CD4-positive, alpha-beta T cell (primary cell): ENCODE measurements at places on chromosomes 3 and 15.

GRCh38 chr3:53353202-53353601 is 5.9 kb upstream of the DCP1A start:
- no peak for DNase-seq

DNA sequence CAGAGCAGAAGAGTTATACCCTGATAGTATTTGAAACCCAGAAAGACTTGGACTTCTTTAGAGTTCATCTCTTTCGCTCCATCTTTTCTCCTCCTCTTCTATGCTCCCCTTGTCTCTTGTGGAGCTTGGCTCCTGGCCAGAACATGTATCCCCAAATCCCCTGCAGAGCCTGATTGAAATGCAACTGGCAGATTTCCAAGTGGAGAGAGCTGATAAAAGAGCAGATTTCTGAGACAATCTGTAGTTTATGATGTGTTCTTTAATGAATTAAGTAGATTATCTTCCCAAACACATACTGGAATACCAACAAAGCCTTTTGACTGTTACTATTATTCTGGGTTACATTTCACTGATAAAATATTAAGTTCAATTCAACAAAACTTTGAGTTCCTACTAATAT is 33.4 kb downstream of the UNC13C start:
- DNase-seq: no peak

DNA sequence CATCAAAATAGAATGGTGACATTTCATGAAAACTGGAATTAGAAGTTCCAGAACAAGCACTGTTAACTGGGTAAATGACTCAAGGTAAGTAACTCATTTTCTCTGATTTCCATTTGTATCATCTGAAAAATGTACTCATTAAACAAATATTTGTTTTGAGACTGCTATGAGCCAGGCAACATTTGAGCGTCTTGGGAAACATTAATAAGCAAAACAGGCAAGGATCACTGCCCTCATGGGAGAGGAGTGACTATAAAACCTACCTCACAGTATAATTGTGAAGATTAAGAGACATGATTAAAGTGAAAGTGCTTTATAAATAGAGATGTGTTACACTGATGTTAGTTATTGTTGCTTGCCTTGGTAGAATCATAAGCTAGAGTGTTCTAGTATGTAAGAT is 711.8 kb upstream of the UBE2E2 start:
- DNase-seq: no peak

DNA sequence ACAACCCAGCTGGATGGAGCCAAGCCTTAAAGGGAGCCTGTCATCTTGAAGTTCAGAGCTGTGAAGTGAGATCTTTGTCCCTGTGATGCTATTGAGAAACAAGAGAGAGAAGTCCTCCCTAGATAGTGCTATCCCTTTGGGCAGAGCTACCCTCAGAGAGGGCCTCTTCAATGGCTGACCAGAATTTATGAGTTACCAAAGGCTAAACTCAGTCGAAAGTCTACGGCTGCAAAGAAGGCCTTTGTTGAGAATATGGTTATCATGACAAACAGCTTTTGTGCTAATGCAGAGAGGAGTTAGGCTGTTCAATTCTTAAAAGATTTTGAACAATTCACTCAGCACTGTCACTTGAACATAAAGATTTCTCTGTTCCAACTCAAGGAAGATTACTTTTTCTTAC is 65.9 kb upstream of the C3orf80 start:
- DNase-seq: no peak

DNA sequence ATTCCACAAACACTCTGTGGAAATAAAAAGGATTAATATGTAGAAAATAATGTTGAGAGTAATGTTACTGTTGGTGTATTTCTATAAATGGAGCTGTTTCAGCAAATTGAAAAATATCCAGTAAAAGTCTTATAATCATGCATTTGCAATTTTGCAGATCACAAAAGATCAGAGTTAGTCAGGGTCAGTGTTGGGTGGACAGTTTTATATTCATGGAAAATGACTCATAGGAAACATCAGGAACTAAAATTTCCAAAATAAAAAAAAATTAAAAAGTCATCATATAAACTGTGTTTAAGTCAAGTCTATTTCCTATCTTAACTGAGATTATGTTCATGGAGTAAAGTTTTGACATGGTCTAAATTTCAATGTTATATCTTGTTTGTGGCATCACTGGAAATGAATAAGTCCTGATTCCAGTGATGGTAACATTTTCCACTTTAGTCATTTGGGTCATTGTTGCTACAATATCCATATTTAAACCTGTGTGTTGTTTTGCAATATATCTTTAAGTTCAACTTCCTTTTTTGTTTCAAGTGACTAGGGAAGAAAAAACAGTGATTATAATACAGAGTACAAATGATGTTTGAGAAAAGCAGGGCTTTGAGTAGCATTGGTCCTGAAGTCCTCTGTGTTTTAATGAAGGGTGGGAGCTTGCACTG is 37.8 kb downstream of the MITF start:
- no peak for DNase-seq

GRCh38 chr15:89774492-89774891 is 1.6 kb upstream of the MESP2 start:
- no peak for DNase-seq

GRCh38 chr3:65230261-65231139 is 542.7 kb upstream of the ADAMTS9 start:
- no peak for DNase-seq

DNA sequence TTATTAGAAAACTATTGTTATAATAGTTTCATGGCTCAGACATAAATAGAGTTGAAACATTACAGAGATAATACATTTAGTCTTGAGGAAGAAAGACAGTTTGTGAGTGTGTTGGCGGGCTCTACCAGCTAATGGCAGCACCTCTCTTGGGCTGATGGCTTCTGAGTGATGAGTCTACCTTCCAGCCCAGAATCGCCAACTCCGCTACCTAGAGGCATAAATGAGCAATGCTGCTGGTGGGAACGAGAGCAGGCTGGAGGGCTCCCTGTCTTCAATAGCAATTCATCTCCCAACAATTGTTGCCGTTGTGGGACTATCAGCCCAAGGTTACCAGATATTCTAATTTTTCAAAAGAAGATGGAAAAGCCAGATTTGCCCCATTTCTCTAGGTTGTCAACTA is 388.7 kb downstream of the FOXP1 start:
- DNase-seq: no peak

- DNase-seq: no peak
Observed at GRCh38 chr3:111758642-111759041, 100.4 kb upstream of the PHLDB2 start.

DNA sequence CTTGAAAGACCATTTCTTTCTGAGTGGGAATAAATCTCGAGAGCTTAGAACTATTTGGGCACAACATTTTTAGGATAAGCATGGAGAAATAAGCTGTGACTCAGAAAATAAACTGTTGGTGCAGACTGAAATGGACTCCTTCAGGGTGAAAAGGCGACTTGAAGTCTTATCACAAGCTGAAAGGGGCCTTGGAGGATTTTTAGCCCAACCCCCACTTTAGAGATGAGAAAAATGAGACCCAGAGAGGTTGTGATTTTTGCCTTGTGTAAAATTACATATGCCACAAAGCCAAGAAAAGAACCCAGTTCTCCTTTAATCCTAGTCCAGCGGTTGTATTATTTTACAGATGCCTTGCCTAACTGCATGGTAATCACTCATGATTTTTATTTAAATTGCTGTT is 1.5 kb downstream of the ATP1B3 start:
- DNase-seq: no peak

DNA sequence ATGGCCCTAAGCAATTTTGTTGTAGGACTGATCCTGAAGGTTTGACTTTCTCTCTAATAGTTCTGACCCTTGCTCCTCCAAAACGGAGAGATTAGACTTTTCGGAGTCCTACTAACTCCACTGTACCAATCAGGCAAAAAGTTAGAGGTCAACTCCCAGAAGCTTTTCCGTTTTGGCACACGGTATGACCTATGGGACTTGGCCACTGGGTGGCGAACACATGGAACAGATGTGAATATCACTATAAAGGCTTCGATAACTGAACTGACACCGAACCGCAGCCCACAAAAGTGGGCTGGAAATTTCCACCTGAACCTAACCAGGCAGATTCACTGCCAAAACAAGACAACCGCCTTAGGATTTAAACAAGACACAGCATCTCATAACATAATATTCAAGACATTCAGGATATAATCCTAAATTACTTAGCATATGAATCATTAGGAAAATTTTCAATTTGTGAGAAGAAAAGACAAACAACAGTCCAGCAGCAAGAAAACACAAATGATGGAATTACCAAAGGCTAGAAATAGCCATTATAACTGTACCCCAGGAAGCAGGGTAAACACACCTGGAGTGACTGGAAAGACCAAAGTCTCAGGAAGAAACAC is 12.2 kb upstream of the TM2D3 start:
- no peak for DNase-seq

DNA sequence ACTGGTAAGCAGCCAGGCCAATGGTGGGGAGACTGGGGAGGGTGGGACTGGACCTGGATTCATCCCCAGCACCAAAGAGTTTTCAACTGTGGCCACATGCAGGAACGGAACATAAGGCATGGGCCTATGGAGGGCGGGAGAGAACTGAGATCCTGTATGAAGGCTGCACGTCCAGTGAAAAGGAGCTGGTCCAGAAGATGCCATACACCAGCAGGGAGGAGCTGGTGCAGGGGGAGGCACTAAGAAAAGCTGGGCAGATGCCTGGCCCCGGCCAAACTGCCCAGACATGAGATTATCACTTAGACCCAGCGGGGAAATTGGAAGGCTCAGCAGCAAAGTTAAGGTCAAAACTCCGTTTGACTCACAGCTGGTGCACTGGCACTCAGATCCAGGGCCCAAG is 58.1 kb upstream of the MCF2L2 start:
- DNase-seq: no peak

DNA sequence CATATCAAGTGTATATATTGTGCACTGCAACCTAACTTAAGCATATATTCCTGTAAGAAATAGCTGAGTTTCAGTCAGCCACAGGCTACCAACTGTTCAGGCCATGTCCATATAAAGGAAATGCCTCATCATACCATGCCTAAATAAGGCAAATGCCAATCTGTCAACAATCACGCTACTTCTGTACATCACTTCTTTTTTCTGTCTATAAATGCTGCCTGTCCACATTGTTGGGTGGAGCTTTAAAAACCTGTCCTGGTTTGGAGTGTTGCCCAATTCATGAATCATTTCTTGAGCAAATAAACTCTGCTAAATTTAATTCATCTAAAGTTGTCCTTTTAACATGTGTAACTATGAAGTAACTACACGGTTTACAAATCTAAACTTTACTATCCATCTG is 1091.9 kb downstream of the NSUN3 start:
- DNase-seq: no peak

GRCh38 chr3:115324056-115324455 is 177.0 kb upstream of the ZBTB20 start:
- DNase-seq: no peak

DNA sequence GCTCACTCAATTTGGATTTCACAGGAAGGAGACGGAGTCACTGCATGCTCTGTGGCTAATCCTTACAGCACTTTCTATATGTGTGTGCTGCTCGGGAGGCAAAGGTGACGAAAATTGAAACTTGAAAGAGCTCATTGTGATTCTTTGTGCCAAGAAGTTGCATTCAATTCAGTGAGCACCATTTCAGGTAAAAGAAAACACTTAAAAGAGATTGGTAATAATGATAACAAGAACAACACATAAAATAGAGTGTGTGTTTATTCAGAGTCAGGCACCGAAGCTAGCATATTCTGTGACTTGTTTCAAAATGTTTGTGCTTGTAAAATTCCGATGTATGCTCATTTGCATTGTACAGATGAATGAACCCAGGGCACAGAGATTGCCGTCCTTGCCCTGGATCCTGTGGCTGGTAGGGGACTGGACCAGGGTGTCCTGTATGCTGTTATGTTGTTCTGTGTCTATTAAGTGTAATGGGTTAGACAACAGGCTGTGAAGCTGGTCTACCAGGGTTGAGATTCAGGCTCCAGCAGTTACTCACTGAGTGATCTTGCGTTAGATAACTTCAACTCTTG is 193.3 kb upstream of the PROK2 start:
- DNase-seq: no peak

DNA sequence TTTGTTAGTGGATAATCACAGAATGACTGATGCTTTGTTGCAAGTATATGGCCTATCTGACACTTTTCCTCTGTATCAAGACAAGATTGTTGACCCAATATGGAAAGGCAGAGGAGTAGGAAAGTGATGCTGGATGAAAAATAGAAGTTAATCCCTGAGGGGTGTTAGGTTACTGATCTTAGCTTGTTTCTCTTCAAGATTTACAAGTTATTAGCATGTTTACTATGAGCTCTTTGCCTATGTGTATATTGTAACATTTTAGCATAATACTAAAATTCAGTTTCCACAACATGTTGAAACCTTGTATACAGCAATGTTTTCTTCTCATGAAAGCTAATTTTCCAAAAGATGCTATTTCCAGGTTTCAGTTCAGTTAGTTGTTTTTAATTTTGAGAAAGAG is 120.4 kb upstream of the CCNL1 start:
- DNase-seq: no peak
